T-helper 17 cell (primary cell): ENCODE measurements at places on chromosomes 2 and 18.

- no peak for DNase-seq
- H3K36me3 ChIP-seq: peaks cover 2% of the 10 kb centered on the region
- no peak overlapping the region for H3K27ac ChIP-seq
- no peak overlapping the region for H3K4me3 ChIP-seq
Measured at GRCh38 chr2:42928161-42928691, 135.8 kb upstream of the HAAO start.

- H3K27ac ChIP-seq: no peak overlapping the region
- no peak overlapping the region for H3K4me3 ChIP-seq
- H3K4me1 ChIP-seq: no peaks in the 10 kb centered on the region
- no peaks in the 10 kb centered on the region for H3K36me3 ChIP-seq
- no peak for DNase-seq
- peaks cover 16% of the 10 kb centered on the region for H3K27me3 ChIP-seq
Measured at GRCh38 chr18:75860166-75860565, 432.7 kb upstream of the SMIM21 start.

GRCh38 chr18:70499218-70499691 is 210.4 kb downstream of the SOCS6 start:
- no peaks in the 10 kb centered on the region for H3K36me3 ChIP-seq
- DNase-seq: no peak
- no peaks in the 10 kb centered on the region for H3K27me3 ChIP-seq
- no peak overlapping the region for H3K4me3 ChIP-seq

- H3K4me3 ChIP-seq: no peak overlapping the region
- H3K27me3 ChIP-seq: peaks cover 58% of the 10 kb centered on the region
- peaks cover 4% of the 10 kb centered on the region for H3K36me3 ChIP-seq
- no peaks in the 10 kb centered on the region for H3K4me1 ChIP-seq
- H3K27ac ChIP-seq: no peak overlapping the region
Measured at GRCh38 chr18:36440614-36441013, 143.1 kb downstream of the FHOD3 start.

- no peak overlapping the region for H3K27ac ChIP-seq
- H3K36me3 ChIP-seq: no peaks in the 10 kb centered on the region
- no peak overlapping the region for H3K4me3 ChIP-seq
- H3K27me3 ChIP-seq: no peaks in the 10 kb centered on the region
- no peak for DNase-seq
- H3K4me1 ChIP-seq: peaks cover 9% of the 10 kb centered on the region
Measured at GRCh38 chr2:226652983-226653765, 146.4 kb downstream of the IRS1 start.

- H3K4me3 ChIP-seq: no peak overlapping the region
- H3K36me3 ChIP-seq: peaks cover 2% of the 10 kb centered on the region
- peaks cover 12% of the 10 kb centered on the region for H3K4me1 ChIP-seq
- no peak overlapping the region for H3K27ac ChIP-seq
Measured at GRCh38 chr2:174763780-174764179, 492 bp downstream of the CHRNA1 start.

DNA sequence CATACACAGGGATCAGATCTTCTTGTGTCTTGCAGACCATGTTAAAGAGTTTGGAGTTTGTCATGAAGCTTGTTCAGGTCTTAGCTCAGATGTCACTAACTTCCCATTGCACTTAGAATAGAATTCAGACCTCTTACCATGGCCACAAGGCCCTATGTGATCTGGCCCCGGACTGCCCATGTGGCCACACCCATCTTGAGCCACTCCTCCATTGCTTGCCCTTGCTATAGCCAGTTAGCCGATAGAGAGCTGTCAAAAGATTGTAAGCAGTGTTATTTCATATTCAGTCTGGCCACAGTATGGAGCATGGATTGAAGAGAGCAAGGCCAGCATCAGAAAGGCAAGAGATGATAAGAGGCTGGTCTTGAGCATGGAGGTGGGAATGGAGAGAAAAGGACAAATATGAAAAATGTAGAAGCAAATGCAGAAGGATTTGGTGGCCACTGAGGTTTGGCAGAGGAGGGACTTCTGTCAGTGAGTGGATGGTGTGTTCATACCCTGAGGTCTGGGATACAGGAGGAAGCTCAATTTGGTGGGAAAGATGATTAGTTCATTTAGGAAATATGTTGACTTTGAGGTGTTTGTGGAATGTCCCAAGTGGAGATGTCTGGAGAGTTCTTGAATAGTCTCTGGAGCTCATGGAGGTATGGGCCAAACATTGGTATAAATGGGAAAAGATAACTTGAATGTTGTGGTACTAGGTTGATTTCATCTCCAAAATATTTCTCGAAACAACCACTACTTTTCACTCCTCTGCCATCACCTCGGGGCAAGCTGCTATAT is 10.6 kb downstream of the DGUOK start:
- peaks cover 5% of the 10 kb centered on the region for H3K36me3 ChIP-seq
- H3K4me1 ChIP-seq: peaks cover 57% of the 10 kb centered on the region
- H3K27ac ChIP-seq: peak overlapping the region; percentile 56
- no peak overlapping the region for H3K4me3 ChIP-seq
- no peak for DNase-seq
- no peaks in the 10 kb centered on the region for H3K27me3 ChIP-seq

GRCh38 chr2:217695033-217695520 is 307.7 kb downstream of the TNS1 start:
- H3K4me1 ChIP-seq: no peaks in the 10 kb centered on the region
- H3K27ac ChIP-seq: no peak overlapping the region
- no peak overlapping the region for H3K4me3 ChIP-seq
- peaks cover 9% of the 10 kb centered on the region for H3K27me3 ChIP-seq
- DNase-seq: no peak
- H3K36me3 ChIP-seq: peaks cover 2% of the 10 kb centered on the region

DNA sequence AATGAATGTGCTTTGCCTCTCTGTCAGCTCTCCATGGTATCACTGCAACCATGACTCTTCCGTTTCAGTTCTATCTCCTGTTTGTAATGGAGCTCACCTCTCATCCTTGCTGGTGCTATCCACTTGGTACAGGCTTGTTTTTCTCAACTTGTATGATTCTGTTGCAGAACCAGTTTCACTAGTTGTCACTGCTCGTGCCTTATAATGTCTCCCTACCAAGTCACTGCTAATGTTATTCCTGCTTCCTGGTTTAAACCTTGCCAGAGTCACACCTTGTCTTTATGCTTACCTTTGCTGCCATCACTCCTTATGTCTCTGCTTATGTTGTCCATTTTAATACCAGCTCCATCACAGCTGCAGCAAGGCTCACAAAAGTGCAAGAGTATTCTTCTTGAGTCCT is 1191.0 kb upstream of the LRRTM1 start:
- no peaks in the 10 kb centered on the region for H3K36me3 ChIP-seq
- no peaks in the 10 kb centered on the region for H3K4me1 ChIP-seq
- H3K27me3 ChIP-seq: no peaks in the 10 kb centered on the region
- no peak for DNase-seq
- H3K27ac ChIP-seq: no peak overlapping the region

DNA sequence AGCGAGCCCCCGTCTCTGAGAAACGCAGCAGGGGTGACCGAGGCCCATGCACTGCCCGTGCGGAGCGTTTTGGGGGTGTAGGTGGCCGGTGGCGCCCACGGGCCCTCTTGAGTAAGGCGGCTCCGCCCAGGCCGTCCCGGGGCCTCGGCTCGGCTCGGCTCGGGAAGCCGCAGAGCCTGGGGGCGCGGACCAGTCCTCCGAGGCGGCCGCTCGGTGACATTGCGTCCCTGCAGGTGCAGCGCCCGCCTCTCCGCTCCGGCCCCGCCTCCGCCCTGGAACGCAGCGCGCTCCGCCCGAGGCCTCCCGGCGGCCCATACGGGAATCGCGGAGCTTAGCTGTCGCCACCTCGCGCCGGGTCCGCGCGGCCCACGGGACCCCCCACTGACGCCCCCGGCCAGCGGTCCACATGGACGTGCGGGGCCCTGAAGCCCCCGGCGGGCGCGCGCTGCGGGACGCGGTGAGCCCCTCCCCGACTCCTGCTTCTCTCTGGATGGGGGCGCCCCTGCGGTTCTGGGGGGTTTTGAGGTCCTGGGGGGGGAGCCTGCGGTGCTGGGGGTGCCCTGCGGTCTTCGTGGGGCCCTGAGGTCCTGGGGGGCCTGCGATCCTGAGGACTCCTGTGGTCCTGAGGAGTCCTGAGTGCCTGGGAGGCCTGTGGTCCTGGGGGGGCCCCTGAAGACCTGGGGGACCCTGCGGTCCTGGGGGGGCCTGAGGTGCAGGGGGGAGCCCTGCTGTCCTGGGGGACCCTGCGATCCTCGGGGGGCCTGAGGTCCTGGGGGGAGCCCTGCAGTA is at the start of gene HSBP1L1:
Gene HSBP1L1 (plus strand): TSS at position 314 of the 789 bp plus-strand sequence. CDS start 93 bp downstream, at position 407.
- peak within 1 kb of the TSS; percentile 83 for H3K4me3 ChIP-seq
- H3K27ac ChIP-seq: peak within 1 kb of the TSS; percentile 92
- peaks cover 19% of the 10 kb centered on the region for H3K4me1 ChIP-seq
- H3K36me3 ChIP-seq: peaks cover 2% of the 10 kb centered on the region

DNA sequence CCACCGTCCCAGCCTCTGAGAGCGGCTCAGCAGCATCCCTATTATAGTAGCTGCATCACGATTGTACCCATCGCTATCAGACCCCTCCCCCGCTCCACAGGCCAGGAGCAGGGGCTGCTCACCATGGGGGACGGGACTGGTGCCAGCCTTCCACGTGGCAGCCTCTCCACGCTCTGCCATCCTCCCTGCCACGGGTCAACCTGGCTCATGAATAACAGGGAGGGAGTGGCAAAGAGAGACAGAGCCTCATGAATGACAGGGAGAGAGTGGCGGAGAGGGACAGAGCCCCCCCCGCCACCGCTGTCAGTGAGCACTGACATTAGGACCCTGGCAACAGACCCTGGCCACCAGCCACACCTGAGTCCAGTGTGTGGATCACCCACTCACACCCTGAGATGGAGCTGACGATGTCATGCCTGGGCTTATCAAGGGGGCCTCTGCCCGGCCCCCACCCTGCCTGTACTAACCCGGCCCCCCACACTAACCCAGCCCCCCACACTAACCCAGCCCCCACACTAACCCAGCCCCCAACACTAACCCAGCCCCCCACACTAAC is 16.9 kb downstream of the CROCC2 start:
- peaks cover 7% of the 10 kb centered on the region for H3K27me3 ChIP-seq
- no peak overlapping the region for H3K27ac ChIP-seq
- peaks cover 2% of the 10 kb centered on the region for H3K4me1 ChIP-seq

DNA sequence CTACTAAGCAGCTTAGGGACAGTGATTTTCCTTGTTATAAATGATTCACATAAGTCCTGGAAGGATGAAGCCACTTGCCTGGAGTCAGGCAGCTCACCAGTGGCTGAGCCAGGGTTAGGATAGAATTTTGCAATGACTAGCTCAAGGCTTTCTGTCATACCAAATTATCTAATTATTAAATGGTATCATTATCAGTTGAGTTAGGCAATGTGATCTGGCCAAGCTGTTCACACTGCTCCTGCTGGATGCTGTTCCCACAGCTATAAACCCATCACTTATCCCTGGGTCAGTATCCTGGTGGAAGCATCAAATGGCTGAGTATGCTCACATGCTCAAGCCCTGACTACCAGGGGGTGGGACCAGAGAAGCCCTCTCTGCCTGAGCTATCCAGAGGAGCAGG is 235.2 kb downstream of the MTX2 start:
- H3K36me3 ChIP-seq: no peaks in the 10 kb centered on the region
- no peak for DNase-seq
- H3K27me3 ChIP-seq: peaks cover 59% of the 10 kb centered on the region
- no peak overlapping the region for H3K27ac ChIP-seq

- H3K27ac ChIP-seq: no peak overlapping the region
- no peak overlapping the region for H3K4me3 ChIP-seq
- H3K36me3 ChIP-seq: no peaks in the 10 kb centered on the region
- H3K27me3 ChIP-seq: peaks cover 7% of the 10 kb centered on the region
Measured at GRCh38 chr2:190742431-190742830, 93.5 kb downstream of the NAB1 start.

- no peak overlapping the region for H3K4me3 ChIP-seq
- no peak for DNase-seq
- H3K27me3 ChIP-seq: peaks cover 15% of the 10 kb centered on the region
- H3K27ac ChIP-seq: no peak overlapping the region
- no peaks in the 10 kb centered on the region for H3K4me1 ChIP-seq
- H3K36me3 ChIP-seq: no peaks in the 10 kb centered on the region
Measured at GRCh38 chr2:44136252-44136651, 32.4 kb upstream of the PPM1B start.

DNA sequence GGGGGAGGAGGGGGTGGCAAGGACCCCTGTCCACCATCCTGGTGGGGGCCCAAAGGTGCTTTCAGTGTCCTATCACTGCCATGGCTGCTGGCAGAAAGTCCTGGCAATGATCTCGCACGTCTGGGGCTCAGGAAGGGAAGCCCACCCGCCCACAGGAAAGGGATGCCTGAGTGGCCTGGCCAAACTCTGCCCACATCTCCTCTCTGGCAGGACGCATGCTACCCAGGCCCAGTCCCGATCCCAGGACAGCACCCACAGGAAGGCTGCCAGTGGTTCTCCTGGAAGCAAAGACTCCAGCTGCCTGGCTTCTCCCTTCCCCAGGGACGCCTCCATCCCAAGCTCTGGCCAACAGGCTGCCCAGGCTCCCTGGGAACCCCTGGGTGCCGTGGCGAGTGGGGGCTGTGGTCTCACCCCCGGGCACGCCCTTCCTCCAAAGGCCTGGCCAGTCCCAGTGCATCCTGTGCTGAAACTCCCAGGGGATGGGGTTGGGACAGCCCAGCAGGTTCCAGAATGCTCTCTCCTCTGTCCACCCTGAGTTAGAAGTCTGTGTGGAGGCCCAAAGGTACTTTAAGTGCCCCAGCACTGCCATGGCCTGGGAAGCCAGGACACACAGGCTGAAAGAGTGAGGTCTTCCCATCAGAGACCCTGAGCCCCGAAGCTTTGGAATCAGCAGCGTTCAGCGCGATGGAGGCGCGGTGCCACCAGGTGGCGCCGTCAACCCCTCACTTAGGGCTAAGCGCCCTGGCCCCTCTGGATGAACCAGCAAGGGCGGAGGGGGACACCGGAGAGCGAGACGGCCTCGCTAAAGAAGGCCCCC is 29.8 kb upstream of the TAF1B start:
- peak; percentile 49 for DNase-seq
- H3K27ac ChIP-seq: peak overlapping the region; percentile 67
- peaks cover 22% of the 10 kb centered on the region for H3K4me1 ChIP-seq
- no peaks in the 10 kb centered on the region for H3K36me3 ChIP-seq

DNA sequence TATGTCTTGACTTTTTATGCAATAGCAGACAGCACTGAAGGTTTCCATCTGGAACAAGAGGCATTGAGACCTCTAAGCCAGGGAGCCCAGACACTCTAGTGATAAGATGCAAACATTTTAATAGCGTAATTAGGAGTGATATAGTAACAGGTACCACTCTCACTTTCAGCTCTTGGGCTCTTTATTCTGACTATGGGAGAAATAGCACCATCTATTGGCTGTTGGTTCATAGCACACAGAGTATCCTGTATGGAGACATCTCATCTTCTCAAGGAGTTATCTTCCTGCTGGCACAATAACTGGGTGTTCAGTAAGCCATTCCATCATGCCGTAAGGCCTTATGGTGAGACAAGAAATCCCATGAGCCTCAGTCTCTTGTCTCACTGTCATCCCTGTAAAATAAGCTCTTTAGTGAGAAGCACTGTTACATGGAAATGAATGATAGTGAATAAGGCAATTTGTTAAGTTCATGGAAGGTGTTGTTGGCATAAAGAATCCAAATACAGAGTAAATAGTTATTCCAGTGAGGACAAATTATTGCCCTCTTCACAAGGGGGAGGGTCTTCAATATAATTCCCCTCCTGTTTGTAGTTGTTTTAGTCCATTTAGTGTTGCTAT is 48.3 kb downstream of the THUMPD2 start:
- H3K4me1 ChIP-seq: peaks cover 6% of the 10 kb centered on the region
- H3K27ac ChIP-seq: no peak overlapping the region
- no peak overlapping the region for H3K4me3 ChIP-seq
- no peaks in the 10 kb centered on the region for H3K27me3 ChIP-seq
